ENCODE measurements at places on chromosomes 6 and 20. TPM values are rescaled to one million over a fixed set of nuclear protein-coding genes. Genes with fewer than 3 reads are reported as not detected.
A peak's percentile ranks its signal among the peaks of the same experiment; 100 is the strongest.

DNA sequence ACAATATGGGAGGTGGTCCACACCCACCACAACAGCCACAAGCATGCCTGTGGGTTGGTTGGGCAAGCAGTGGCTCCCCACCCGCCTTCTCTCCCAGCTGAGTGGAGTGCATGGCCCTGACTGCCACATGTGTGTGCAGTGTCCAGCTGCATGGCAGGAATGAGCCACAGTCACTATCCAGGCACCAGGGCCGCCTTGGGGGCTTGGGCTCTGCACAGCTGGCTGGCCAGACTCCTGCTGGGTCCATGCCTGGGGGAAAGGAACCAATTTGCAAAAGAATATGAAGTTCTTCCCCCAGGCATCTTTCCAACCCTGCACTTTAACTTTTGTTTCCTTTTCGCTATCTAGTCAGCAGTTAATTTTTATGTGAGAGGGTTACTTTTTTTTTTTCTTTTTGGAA, 11.6 kb upstream of the ASCC3 start:
- DNase-seq, result no peak

DNA sequence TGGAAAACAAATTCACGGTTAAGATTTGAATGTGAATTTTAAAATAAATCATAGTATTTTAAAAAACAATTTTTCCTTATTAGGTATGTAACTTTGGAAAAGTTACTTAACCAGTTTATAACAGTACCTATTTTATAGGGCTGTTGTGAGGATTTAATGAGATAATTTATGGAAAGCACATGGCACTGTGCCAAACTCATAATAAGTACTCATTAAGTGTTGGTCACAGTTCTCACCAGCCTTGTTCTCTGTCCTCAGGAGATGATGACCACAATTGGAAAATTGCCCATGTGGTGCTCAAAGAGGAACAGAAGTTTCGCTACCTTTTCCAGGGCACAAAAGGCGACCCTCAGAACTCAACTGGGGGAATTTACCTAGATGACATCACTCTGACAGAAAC, 39.6 kb downstream of the MEP1A start:
- DNase-seq, result no peak

- peak; percentile 84 for DNase-seq
Observed at GRCh38 chr6:165308926-165309731, at the start of gene C6orf118. Gene C6orf118 (minus strand): TSS chr6:165309605. CDS start chr6:165309586, 19 bp downstream.

DNA sequence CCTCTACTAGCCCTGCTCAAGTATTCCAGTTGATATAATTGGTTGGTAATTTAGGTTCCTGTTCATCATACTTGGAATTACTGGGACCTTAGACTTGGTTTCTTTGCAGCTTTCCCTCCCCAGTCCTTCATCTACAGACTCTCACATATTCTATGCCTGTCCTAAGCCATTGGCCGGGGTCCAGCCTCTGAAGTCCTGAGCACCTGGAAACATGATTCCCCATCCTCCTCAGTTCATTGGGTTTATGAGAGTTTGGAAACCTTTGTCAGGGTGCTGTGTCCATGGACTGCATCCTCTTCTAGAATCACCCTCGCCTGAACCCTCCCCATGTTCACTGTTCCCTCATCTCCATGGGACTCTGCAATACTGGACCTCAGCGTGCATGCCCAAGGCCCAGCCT, 8.8 kb downstream of the GSTA2 start:
- no peak for DNase-seq

DNA sequence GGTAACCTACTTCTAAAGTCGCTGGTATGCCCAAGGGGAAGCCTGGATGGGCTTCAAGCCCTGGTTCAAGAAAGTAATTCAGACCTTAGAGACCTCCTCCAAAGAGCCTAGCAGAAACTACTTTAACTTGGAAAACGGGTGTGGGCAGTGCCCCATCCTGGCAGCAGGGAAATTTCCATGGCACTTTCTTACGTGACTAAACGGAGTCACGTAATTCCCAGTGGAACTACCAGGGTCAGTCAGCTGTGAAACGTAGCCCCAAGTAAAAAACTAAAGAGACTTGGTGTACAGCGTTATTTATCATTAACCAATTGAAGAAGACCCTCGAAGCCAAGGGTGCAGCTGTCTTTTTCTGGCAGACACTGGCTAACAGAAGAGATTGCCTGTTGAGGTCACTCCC, 114.0 kb downstream of the RCAN2 start:
- no peak for DNase-seq

- no peak for DNase-seq
Observed at GRCh38 chr6:159788753-159789376, 537 bp downstream of the TCP1 start.

GRCh38 chr6:89585154-89585553, 53.4 kb downstream of the LYRM2 start:
- DNase-seq, result no peak

DNA sequence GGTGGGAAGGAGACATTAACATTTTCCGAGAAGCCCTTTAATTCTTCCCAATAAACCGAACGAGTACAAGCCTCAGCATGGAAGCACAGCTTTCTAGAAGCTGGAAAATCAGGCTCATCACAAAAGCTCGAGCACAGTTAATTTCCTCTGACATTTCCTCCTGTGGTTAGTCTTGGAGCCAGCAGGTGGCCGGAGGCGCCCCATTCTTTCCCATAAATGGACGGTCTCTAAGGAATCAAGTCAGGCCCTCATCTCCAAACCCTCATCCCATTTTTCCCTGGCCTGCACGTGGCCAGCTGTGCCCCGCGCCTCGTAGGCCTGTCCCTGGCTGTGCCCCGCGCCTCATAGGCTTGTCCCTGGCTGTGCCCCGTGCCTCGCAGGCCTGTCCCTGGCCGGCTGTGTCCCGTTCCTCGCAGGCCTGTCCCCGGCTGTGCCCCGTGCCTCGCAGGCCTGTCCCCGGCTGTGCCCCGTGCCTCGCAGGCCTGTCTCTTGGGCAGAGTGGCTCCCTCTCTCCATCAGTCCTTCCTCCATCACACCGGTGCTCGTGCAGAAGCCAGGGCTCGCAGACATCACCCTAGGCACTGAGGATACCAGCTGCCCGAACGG, 19.7 kb upstream of the NTSR1 start:
- no peak for DNase-seq

DNA sequence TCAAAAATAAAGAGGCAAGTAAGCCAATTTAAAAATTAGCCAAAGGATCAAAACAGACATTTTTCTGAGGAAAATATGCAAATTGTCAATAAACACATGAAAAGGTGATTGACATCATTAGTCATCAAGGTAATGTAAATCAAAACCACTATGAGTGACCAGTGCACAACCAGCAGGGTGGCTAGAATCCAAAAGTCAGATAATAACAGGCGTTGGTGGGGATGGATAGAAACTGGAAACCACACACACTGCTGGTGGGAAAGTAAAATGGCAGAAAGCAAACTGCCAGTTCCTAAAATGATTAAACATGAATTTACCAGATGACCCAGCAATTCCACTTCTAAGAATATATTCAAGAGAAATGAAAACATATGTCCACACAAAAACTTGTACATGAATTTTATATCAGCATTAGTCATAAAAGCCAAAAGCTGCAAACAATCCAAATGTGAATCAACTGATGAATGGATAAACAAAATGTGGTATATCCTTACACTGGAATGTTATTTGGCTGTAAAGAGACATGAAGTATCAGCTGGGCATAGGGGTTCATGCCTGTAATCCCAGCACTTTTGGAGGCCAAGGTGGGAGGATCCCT, 74.8 kb upstream of the MBOAT1 start:
- no peak for DNase-seq

GRCh38 chr6:15962449-15962764, 166.5 kb upstream of the MYLIP start:
- no peak for DNase-seq

GRCh38 chr6:101113468-101114260, 232.5 kb upstream of the ASCC3 start:
- no peak for DNase-seq

DNA sequence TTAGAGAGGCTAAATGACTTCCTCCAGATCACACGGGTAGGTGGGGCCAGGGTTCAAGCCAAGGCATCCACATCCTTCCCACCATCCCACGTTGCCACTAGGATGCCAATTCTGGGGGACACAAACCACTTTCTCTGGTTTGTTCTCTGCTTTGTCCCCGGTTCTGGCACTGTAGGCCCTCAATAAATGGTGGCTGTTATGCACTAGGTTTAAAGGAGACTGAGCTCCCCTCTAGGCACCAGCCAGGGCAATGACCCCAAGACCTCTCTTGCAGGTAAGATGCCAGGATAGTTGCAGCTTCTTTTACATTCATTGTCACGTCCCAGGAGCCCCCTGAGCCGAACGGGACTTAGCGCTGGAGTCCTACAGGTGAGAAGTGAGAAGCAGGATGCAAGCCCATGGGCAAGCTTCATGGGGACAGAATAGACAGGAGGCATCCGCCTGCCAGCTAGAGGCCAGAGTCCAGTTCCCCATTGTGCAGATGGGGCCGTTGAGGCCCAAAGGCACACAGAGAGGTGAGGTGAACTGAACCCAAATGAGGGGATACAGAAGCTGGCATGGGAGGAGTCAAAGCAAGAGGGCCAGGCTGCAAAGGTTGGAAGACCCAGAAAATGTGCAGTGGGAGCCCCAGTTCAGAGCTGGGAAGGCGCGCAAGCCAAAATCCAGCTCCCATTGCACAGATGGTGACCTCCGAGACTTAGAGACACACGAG, 677 bp downstream of the PXMP4 start:
- DNase-seq, result no peak

DNA sequence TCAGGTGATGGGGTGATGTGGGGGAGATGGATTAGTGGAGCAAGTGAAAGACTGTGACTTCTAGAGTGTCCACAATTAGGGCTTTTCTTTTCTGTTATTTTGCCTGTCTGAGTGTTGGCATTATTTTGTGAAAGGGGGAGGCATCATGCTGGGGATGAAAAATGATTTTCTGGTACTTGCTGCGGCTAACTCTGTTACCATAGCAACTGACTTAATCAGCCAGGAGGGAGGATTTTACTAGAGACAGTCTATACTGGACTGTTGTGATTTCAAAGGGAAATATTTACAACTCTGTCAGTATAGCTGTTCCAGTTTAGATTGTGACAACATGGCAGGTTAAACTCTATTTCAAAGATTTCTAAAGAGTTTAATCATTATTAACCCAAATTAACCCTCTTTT, 30.4 kb upstream of the MRAP2 start:
- no peak for DNase-seq

DNA sequence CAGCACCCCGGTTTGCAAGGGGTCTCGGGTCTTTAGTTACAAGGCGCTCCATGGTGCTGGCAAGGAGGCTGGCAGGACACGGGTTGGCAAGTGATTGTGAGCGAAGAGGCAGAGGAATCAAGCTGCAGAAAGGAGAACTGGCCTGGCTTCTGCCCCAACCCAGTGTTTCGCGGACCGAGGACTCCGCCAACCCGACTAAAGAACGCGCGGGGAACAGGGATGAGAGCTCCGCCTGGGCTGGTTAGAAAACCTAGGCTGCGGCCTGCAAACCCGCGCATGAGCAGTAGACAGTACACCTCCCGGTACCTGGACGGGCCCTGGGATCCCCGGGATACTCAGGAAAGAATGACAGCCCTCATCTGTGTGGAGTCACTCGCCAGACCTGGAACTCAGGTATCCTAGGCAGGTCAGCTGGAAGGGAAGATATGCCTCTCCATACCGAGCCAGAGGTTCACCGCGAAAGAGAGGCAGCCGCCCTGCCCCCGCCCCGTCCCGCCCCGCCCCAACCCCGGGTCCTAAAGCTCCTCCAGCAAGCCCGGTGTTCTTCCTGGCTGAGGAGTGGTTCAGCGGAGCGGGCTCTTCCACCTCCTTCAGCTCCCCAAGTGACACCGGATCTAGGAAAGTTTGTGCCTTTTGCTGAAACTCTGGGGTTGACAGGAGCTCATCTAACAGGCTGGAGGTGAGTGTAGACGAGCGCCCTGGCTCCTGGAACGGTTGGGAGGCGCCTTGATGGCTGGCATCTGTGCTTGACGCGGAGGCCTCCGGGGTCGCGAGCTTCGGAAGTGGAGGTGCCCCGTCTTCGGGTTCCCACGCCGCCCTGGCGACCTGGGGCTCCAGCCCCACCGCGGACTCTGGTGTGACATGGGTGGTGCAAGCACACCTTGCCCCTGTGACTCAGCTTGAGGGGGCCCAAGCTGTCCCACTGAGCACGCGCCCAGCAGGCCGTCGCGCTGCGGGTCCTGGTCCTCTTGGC, 1847.3 kb upstream of the DEFB115 start:
- no peak for DNase-seq

- DNase-seq, result peak; percentile 0
Observed at GRCh38 chr6:124792386-124792785, 169.9 kb upstream of the RNF217 start.

- DNase-seq, result no peak
Observed at GRCh38 chr20:43584448-43585136, 6.1 kb upstream of the IFT52 start.

GRCh38 chr20:22562620-22563019, 21.8 kb downstream of the FOXA2 start:
- DNase-seq, result no peak

DNA sequence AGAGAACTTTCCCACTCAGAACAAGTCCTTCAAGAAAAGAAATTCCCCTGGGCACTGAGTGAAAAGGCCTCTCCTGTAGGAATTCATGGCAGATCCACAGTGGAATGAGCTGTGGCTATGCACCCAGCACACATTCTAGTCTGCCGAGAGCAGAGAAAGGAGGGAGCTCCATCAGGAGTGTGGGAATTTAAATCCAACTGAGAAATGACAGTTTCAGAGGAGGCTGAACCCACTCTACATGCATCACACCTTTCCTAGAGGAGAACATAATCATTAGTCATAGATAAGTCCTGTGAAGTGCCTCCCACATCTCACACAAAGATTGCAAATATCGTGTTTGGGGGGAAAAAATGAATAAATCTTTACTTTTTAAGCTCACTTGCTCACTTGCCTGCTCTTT, 530.2 kb upstream of the HTR1E start:
- no peak for DNase-seq

DNA sequence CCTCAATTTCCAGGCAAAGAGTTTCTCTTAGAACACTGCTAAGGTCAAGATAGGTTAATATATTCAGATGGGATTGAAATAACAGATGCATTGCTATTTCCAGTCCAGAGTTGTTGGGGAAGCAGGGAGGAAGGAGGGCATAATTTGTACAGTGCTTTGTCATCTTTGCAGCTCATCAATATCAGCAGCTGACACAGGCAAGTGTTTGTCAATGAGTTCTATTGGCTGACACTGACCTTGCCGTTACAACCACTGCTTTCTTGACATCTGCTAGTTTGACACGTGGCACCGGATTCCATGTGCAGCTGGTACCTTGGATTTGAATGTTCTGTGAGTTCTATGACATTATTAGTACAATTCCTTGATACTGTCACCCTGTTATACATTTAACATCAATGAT, 28.0 kb upstream of the MLIP start:
- DNase-seq, result no peak

CEP250 gene
- 15.7 TPM for polyA plus RNA-seq

CLIC5 gene
- 2.4 TPM for polyA plus RNA-seq

ASCC3 gene
- 12.3 TPM for polyA plus RNA-seq

SAPCD1 gene
- polyA plus RNA-seq, result 1.3 TPM

SLC32A1 gene
- not detected for polyA plus RNA-seq

VARS1 gene
- polyA plus RNA-seq, result 34.4 TPM

PRRT1 gene
- 10.8 TPM for polyA plus RNA-seq

PI16 gene
- polyA plus RNA-seq, result 107 TPM

ID4 gene
- polyA plus RNA-seq, result 50.2 TPM

ENPP4 gene
- 11.6 TPM for polyA plus RNA-seq

ZSWIM1 gene
- polyA plus RNA-seq, result 6.9 TPM

All from urinary bladder (tissue), 4 donors.